ENCODE measurements at places on chromosomes 7 and 10. TPM values are rescaled to one million over a fixed set of nuclear protein-coding genes. Genes with fewer than 3 reads are reported as not detected.

The TRIM4 gene
- total RNA-seq, result 29.5 TPM

The SDHAF3 gene
- total RNA-seq, result 6.5 TPM

The VWA2 gene
- under 0.01 TPM for total RNA-seq

The LIPN gene
- total RNA-seq, result not detected

DNA sequence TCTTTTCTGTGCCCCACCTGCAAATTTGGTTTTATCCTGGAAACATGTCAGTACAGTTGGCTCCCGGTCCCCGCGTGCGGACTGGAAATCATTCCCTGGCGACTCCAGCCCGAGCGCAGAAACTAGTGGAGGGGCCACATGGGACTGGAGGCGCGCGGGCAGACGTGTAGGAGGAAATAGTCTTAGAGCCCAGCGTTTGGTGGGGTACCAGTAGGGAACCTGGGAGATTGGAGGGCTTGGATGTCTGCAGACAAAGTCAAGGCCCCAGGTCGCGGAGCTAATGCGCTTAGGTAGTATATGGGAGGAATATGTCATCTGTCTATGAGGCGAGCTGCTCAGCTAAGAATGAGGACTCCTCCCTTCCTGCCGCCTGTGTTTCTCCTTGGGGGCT is 1.3 kb downstream of the GALNT17 start:
- no peak for DNase-seq

DNA sequence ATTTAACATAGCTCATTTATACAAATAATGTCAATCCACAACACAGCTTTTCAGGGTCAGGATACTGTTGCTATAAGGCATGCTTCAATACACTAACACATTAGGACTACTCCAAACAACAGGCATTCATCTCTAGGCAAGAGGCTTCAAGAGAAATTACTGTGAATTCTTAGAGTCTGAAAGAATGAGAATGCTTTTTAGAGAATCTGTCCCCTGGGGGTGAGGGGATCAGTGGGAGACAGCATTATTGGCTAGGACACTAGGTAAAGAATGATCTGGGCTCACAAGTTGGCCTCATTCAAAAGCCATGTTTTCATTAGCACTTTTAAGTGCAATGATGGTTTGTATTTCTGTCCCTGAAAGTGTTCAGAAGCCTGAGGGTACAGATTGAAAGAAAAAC is 132.6 kb downstream of the SEMA3D start:
- DNase-seq, result no peak

DNA sequence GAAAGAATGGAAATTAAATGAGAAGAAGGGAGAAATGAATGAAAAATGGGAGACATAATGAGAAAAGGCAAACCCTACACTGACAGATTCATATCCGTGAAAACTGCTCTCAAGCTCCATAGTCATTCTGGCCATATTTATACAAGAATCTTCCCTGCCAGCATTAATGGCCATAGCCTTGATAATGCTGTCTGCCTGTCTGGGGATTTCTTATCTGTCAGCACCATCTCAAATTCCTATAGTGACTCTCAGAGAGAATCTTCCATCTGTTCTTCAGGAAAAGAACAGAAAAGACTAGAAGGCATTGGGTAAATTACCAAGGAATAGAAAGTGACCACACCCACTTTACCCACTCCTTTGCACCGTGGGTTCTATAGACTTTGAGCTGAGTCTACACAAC is 295.9 kb downstream of the PLXNA4 start:
- no peak for DNase-seq

DNA sequence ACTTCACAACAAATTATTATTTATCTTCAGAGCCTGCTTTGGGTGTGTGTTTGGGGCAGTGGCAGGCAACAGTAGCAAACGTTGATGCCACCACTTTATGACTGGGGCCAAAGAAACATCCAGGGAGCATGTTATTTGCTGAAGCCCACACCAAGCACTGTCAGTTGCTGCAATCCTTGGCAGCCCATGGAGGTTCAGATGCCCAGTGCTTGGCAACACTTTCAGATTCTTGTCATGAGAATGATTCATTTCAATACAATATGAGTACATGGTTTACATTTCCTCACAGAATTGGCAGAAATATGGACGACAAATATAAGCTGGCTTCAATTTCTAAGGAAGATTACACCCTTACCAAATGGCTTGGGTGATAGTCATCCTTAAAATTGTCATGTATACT is 46.5 kb upstream of the GLI3 start:
- peak; percentile 48 for DNase-seq

DNA sequence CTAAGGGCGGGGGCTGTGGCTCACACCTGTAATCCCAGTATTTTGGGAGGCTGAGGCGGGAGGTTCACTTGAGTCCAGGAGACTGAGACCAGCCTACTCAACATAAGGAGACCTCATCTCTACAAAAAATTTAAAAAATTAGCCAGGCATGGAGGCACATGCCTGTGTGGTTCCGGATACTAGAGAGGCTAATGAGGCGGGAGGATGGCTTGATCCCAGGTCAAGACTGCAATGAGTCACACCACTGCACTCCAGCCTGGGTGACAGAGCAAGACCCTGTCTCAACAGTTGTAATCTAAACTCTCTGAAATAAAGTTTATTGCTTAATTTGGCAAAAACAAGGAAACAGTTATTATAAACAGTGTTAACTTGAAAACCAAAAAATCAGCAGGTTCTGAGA is 123.3 kb downstream of the USP6NL start:
- no peak for DNase-seq

All from osteoblast (primary cell).